ENCODE measurements at places on chromosomes 5 and 9.
A peak's percentile ranks its signal among the peaks of the same experiment; 100 is the strongest.

DNA sequence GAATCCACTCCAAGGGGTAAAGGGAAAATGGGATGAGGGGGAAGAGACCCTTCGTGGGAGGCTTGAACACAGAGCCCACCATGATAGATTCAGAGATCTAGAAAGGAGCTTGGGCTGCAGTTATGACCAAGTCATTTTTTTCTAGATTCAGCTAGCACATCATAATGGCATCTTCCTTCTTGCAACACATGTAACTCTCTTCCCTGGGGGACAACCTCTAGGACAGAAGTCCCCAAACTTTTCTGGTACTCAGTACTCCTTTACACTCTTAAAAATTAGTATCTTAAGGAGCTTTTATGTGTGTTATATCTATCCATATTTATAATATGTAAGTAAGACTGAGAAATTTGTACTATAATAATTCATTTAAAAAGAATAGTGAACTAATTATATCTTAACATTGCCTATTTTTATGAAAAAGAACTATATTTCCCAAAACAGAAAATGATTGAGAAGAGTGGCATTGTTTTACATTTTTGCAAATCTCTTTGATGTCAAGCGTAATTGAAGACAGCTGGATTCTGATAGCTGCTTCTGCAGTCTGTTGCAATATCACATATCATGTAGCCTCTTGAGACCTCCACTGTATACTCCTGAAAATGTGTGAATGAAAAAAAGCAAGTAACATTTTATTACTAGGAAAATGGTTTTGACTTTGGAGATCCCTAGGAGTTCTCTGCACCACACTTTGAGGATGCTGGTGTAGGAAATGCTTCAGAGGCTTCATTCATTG, 875 bp downstream of the ACO1 start:
- DNase-seq = no peak

DNA sequence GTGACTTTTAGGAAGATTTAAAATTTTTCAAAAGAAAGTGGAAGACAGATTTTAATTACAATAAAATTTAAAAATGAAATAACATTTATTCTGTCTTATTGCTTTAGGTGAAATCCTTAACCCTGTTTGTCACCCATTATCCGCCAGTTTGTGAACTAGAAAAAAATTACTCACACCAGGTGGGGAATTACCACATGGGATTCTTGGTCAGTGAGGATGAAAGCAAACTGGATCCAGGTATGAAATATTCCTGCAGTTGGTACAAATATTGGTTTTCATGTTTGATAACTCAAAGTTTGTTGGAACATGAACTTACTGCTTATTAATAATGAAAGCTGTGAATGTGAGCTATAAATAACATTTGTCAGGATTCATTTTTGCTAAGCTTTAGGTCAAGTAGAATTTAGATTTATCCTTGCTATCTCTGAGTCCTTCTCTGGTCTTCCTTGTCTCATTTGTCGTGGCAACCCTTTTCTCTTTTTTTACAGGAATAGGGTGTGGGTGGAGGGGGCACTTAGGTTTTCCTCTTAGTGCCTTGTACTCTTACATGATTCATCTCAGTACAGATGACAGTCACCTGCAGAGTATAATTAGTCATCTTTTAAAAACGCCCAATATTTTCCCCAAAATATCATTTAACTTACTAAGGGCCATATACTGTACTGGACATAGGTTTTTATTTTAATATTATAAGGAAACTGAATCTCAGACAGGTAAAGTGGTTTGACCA, 95.3 kb upstream of the RASGRF2 start:
- DNase-seq = no peak

DNA sequence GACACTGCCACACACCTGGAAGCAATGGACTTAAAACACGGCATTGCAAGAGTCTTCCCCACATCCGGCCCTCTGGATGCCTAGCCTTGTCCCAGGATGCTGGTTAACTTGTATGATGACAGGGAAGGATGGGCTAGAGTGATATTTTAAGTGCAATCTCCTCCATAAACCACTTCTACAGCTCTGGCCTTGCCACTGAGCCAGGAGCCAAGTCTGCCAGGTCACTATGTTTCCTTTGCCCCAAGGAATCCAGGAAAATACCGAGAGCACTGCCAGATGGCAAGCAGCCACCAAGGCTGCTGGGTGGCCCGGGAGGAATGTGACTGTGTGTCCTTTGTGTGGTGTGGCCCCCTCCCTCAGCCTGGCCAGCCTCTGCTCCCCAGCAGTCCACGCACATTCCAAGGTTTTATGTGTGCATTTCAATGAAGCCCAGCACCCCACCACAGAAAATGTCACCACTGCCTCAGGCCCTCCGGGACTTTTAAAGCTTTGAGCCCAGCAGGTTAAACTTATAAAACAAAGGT, 106.0 kb downstream of the FRMD3 start:
- no peak for DNase-seq

DNA sequence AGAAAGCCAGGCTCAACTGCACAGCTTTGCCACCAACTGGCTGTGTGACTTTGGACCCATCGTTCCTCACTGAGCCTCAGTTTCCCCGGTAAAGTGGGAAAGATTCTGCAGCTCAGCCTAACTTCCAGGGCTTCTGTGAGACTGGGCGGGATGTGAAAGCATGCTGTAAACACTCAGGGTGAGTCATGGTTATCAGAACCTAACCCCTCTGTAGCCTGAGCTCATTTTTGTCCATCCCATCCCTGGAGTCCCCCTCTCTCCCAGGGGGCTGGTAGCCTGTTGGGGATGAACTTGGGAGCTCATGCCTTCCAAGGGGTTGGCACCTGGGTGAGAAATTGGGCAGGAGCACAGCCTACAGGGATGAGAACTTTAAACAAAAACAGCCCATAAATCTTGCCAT, 2.3 kb downstream of the CCDC69 start:
- no peak for DNase-seq

GRCh38 chr5:128919542-128919941, 45.7 kb upstream of the SLC27A6 start:
- no peak for DNase-seq

DNA sequence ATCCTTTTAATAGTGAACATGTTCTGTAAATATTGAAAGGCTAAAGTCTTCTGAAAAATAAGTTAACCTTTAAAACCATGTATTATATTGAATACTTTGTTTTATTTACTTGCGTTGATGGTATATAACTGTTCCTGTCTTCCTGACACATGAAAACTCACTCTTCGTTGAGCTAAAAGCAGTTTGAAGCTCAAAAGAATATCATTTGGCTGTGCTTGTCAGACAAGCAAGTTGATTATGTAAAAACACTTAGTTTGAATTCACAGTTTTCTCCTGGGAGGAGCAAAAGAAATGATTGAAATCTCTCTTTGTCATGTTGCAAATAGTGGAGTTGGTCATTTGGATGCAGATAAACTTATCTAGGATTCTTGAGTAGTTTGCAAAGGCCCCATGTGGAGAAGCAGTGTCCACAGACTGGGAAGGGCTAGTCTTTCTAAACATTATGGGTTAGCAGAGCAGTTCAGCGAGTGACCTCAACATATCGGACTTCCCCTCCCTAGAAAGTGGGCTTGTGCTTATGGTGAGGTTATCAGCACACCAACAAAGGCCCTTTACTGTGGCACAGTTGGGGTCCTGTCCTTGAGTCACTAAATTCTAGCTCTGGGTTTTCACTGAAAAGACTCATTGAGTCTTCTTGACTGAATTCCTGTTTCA, 290.4 kb downstream of the CSNK1G3 start:
- DNase-seq = no peak

DNA sequence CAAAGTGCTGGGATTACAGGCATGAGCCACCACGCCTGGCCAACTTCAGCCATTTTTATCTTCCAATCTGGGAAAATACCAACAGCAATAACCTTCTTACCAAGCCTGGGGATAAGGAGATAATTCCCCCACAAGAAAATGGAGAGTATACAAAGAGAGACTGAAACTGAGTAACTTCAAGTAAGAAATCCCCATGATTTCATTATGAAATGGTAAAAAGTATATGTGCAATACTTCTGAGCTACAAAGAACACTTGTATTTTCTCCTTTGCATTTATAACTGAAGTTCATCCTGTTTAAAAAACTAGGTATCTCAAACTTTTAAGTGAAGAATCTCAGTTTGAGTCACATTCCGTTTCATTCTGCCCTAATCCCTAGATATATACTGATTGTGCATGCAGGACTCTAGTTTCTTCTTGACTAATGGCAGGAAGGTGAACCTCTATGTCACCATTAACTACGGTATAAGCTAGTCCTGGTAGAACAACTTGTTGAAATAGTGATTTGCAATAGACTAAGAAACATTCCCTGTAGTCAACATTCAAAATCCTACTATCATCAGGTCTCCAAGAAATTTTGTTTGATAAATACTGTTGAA, 2071.4 kb downstream of the MAT2B start:
- DNase-seq = no peak

DNA sequence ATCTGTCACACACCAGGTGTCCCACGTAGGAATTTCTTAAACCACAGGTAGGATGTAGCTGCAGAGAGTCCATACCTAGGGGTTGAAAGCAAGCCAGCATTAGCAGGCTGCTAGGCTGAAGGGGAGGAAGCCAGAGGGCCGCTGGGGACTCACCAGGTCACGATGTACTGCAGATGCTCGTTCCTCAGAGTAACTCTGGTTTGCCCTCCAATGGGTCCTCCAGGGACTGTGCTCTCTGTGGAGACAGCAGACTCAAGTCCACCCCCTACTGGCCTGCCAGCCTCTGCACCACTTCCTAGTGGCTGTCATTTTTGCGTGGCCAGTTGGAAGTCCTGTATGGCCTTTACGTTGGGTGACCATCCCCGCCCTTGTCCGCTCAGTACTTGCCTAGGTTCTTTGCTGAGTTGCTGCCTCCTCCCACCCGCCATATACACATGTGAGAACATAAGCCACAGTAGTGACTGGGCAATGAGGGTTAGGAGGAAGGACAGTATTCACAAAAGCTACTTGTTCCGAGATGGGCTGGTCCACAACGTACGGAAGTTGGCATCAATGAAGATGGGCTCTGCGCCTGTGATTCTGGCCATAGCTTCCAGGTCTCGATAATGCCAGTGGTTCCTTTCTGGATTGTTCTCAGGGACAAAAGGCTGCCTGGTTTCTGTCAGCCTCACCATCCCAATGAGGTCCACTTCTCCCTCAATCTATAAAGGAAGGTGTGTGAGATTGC, 4.1 kb downstream of the RPL7A start:
- DNase-seq = peak; percentile 11

- no peak for DNase-seq
These were observed 173.6 kb downstream of the MUSK start for GRCh38 chr9:110842169-110842568.

GRCh38 chr5:174327317-174327864, 281.9 kb downstream of the NSG2 start:
- peak; percentile 4 for DNase-seq

DNA sequence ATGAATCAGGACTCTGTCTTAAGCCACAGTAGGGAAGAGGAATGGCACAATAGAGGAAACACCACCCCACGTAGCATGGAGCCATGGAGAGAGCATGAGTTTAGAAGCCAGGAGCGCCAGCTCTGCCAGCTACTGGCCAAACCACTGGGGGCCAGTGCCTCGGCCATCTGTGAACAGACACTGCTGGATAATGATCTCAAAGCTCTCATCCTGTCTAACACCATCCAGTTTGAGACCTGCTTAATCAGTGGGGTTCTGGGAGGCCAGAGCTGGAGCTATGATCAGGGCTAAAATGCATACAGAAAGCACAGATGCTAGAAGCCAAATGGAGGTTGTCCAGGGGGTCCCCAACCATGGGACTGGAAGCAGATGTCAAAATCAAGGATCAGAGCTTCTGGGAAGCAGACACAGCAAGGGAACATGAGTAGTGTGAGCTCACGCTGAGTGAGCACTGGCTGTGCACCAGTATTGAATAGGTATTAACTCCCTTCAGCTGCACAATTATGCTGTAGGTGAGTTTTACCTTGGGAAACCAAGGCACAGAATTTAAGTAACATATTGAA, 92.7 kb downstream of the KCNIP1 start:
- DNase-seq = no peak

- no peak for DNase-seq
These were observed 2.7 kb upstream of the CNOT6 start for GRCh38 chr5:180491496-180491895.

DNA sequence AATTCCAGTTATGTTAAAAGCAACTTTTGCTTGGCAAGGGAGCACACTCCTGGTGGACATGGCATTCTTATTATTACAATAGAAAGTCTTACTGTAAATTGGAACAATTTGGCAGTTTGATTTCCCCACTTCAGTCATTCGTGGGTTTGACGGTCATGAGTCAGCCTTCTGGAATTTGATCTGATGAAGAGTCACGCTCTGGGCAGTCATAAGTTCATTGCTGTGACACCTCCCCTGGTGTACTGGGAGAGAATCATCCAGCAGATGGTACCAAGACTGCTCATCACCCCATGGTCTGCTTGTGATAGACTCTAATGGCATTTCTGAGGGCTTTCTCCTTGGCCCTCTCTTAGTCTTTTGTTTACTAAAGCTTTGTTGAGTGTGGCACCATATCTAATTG, 53.8 kb downstream of the GLRA1 start:
- no peak for DNase-seq

- DNase-seq = no peak
These were observed 65.7 kb downstream of the PCDH1 start for GRCh38 chr5:141812512-141812911.

DNA sequence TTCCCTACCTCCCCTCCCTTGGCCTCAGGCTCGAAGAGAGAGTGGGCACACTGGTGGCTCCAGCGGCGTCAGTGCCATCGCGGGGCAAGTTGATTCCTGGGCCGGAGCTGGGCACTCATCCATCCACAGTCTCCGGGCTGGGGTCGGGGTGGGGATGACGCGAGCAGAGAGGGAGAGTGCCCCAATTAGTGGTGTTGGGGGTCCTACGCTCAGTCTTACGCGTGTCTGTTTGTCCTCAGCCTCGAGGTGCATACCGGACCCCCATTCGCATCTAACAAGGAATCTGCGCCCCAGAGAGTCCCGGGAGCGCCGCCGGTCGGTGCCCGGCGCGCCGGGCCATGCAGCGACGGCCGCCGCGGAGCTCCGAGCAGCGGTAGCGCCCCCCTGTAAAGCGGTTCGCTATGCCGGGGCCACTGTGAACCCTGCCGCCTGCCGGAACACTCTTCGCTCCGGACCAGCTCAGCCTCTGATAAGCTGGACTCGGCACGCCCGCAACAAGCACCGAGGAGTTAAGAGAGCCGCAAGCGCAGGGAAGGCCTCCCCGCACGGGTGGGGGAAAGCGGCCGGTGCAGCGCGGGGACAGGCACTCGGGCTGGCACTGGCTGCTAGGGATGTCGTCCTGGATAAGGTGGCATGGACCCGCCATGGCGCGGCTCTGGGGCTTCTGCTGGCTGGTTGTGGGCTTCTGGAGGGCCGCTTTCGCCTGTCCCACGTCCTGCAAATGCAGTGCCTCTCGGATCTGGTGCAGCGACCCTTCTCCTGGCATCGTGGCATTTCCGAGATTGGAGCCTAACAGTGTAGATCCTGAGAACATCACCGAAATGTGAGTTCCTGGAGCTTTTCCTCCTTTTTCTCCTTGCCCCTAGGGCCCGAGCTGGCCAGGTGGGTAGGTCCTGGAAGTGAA, 861 bp downstream of the NTRK2 start:
- DNase-seq = no peak

DNA sequence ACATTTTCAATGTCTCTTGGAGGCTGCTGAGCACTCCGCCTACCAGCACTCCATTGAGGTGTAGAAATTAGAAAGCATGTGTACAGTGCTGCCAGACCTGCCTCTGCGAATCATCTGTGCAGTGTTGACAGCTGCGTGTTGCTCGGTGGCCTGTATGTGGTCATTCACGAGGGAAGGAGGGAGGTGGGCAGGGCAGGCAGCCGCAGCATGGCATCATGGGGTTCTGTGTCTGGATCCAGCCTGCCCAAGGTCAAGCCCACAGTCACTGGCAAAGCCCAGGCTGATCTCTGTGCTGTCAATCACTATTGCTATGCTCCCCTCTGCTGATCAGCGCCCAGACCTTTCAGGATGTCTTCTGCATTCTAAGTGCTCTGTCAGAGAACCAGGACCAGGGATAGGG, 8.0 kb upstream of the PDZD2 start:
- DNase-seq = no peak

GRCh38 chr5:111854186-111854585, 97.2 kb upstream of the NREP start:
- DNase-seq = no peak
